Foreskin fibroblast (primary cell): ENCODE measurements at places on chromosomes 7 and 10.
A peak's percentile ranks its signal among the peaks of the same experiment; 100 is the strongest.

DNA sequence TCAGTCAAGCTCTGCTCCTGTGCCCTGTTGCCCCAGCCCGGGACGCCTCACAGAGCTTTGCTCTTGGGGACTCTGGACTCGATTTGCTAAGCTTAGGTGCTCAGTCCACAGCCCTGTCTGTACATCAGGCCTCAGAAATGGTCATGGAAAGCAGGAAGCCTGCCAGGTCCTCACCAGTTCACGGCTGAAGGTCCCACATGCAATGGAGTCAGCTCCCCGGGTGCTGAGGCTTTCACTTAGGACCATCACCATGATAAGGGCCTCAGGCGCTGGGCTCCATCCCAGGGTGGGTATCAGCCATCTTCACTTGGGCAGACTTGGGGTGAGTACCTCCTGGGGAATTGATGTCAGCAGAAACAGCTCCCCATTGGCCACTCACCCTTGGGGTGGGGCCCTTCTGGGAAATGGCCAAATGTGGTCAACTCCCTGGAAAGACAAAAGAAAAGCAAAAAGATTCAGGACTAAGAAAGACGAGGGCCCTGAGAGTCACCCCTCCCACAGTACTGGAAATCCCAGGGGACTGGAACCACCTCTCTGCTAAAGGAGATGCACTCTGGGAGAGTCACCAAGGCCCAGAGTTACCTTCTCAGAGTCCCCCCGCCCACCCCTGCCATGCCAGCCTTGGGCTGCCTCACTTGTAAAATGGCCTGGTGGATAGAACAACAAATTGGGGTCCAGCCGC lies 37.6 kb downstream of the FAM53B start:
- DNase-seq = no peak

DNA sequence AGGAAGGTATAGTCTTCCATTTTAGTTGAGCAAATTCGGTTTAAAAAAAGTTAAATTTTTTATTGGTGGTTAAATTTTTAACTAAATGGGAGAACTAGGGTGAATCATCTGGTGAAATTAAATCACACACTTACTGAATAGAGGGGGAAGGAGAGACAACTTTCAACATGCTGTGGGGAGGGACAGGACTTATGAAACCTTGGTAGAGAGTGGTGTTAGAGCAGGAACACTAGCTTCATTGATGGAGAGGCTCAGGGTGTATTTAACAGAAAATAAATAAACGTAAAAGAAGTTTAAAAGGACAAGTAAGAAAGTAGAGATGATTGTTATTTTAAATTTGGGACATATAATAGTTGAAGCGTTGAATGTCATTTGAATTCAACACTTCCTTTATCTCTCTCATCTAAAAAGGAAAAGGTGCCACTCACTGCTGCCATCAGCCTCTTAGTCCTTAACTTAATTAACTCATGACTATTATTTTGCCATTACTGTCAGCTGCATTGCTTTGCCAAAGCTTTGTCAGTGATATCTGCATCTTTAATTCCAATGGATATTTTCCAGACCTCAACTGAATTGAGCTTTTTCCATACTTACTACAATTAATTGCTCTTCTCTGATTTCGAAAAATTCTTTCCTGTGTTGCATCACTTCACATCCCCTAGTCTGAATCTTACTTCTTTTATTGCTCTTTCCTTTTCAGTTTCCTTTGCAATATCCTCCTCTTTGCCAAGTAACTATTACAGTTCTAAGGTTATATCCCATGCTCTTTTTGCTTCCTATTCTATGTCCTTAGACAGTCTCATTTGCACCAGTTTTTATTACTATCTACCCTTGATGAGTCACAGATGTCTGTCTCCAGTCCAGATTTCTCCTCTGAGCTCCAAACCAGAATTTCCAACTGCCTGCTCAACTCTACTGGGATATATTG lies 71.7 kb downstream of the GNAT3 start:
- peak; percentile 79 for DNase-seq

GRCh38 chr10:36096576-36096975 lies 454.5 kb upstream of the FZD8 start:
- DNase-seq = no peak

GRCh38 chr7:140300243-140301136 lies 97.8 kb downstream of the SLC37A3 start:
- no peak for DNase-seq

GRCh38 chr7:71206184-71206583 lies 74.2 kb downstream of the GALNT17 start:
- DNase-seq = no peak

GRCh38 chr7:13850185-13850752 lies 139.2 kb downstream of the ETV1 start:
- peak; percentile 97 for DNase-seq

- no peak for DNase-seq
Measured at GRCh38 chr7:152587366-152587765, 88.6 kb downstream of the XRCC2 start.

DNA sequence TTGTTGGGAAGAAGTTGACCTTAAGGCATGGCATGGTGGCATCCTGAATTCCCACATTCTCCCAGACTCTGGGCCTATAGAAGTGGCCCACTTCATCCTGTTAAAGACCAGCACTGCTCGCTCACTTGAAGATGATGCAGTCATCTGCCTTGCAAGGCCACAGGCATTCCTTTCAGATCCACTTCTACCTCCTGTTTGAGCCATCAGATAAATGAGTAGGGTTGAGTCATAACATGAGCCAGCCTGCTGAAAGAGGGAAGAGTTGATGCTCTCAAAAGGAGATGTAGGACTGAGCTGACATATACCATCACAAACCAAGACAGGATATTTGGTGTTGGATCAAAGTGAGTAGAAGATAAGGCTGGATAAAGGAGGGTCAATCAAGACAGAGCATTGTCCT lies 1.5 kb upstream of the EBLN1 start:
- DNase-seq = peak; percentile 7

DNA sequence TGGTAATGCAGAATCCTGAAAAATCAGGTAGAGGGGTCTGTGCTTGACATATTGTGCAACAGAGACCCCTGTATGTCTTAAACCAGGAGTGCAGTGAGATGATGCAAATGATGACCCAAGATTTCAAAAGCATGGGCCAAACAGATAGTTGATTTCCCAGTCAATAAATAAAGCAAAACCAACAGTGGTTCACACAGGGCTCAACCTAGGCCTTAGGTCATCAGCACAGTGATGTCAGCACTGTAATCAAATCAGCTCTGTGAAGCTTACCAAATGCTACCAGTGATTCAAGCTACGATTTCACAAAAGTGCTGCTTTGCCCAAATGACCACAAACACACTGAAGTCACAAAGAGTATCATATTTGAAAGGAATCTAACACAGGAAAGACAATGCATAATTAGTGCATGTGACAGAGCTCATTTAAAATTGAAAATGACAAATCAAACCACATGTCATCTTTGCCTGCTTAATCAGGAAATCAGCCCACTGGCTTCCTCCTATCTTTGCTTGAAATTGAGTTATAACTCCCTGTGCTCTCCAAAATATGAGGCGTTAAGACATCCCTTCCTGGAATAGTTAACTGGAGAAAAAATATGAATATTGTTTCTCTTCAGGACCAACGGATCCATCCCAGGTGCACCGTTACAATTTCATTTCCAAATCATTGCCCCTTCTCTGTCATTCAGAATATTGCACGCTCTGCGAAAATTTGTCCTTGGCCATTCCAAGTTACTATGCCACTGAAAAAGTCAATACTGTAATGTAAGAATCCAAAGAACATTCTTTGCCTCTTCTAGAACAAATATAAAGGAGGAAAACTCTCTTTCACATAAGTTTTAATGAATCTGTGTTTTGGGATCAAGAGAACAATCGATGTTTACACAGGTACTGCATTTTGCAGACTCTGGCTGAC lies 41.9 kb upstream of the ASL start:
- no peak for DNase-seq

- peak; percentile 44 for DNase-seq
Measured at GRCh38 chr10:60817398-60817805, 39.1 kb downstream of the CDK1 start.

- no peak for DNase-seq
Measured at GRCh38 chr10:110672580-110672919, 28.4 kb downstream of the RBM20 start.

GRCh38 chr7:50156163-50156562 lies 63.1 kb upstream of the ZPBP start:
- no peak for DNase-seq

DNA sequence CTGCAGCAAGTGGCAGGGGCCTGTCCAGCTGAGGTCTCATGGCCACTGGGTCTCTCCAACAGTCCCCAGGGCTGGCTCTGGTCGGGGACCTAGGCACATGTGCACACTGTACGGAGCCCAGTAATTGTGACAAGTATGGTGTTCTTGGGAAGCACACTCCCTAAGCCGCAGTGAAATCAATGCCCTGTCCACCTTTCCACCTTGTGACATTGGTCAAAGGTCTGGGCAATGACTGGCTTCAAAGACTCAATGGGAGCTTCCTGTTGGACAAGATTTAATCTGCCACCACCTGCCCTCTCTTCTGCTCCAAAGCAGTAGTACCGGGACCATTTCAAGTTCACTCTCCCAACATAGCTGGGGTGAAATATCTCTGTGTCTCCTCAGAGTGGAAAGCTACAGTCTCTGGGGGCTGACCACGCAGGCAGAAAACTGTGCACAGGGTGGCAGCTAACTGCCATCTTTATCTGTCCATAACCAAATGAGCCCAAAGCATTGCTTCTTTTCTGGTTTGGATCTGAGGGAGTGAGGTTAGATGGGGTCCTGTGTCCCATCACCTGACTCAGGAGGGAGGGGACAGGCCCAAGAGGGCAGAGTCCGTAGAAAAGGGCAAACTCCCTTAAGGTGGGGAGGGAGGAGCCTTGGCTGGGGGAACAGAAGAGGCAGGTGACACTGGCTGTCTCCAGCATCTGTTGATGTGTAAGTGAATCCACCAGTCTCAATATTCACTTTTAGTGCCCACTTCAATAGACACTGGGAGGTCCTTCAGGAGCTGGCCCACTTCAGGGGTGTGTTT lies 307.7 kb downstream of the TNS3 start:
- no peak for DNase-seq

GRCh38 chr7:150329331-150330120 lies 6.2 kb upstream of the ACTR3C start:
- DNase-seq = no peak

DNA sequence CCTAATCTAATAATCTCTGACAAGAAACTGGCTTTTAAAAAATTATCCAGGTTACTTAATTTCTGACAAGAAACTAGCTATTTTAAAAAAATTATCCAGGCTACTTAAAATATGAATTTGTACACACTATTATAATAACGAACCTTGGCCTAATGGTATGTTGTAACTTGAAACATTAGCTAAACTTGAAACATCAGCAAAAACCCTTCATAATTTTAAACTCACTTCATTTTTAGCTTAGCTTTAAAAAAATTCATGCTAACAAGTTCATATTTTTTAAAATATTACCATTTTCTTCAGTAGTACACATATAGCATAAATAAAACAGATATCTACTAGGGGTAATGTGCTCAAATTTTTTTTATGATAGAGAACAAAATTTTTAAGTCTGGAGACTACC lies 35.6 kb downstream of the BRAF start:
- DNase-seq = no peak
